Activated CD4-positive, alpha-beta T cell treated with anti-CD3 and anti-CD28 coated beads, Interleukin-2, Interleukin-4, amounts not matched to agents 100 ng/mL and 50 ng/mL, durations not matched to agents 16 hours and 8 hours (primary cell): ENCODE measurements at places on chromosomes 1 and 21.

- DNase-seq, result no peak
Observed at GRCh38 chr1:153001382-153001781, at the start of gene SPRR3. Gene SPRR3 (plus strand): TSS chr1:153001749. CDS start chr1:153003021, 1,272 bp downstream.

- DNase-seq, result no peak
Observed at GRCh38 chr1:147769106-147769505, 8.7 kb upstream of the GJA5 start.

GRCh38 chr1:206503591-206504362 lies 3.6 kb upstream of the RASSF5 start:
- DNase-seq, result peak; percentile 85

DNA sequence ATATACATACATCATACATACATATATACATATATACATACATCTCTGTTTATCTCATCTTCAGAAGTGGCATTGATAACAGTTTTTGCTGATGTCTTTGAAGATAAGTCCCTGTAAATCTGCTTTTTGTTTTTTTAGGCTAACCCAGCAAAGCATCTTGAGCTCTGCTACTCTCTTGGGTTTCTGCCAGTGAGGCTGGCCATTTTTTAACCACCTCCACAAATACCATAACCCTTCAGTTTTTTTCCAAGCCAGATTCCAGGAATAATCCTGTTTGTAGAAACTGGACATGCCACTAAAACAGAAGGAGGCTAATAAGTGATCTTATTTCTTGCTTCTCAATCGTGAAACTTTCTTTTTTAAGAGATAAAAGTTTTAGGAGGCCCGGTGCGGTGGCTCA lies 21.6 kb downstream of the SDHC start:
- DNase-seq, result no peak

DNA sequence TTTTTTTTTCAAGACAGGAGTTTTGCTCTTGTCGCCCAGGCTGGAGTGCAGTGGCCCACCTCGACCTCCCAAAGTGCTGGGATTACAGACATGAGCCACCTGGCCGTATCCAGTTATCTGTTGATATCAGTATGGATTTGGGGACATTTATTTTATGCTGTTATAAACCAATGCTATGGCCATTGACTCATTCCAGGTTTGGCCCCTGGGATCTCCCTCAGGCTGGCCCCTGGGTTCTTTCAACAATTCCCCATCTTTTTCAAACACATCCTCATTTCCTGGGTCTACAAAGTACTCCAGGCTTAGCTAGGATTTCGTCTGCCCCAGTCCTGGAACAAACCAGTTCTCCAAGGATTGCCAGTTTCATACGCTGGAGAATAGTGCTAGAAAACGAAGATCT lies 44.1 kb downstream of the WDR4 start:
- no peak for DNase-seq

DNA sequence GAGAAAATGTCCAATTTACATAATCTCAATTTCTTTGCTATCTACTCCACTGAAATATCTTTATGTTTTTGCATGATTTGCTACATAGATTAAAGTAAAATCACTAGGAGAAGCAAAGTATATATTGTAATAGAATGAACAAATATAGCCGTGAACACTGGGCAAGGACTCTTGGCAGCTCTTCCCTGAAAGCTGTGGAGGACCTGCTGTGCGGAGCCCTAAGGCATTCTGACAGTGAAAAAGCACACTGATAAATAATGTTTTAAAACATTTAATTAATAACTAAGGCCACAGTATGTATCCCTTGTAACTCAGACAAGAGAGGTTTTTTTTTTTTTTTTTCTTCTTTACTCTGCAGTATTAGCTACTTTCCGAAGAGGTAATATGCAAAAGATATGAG lies 256.1 kb upstream of the DPYD start:
- no peak for DNase-seq

DNA sequence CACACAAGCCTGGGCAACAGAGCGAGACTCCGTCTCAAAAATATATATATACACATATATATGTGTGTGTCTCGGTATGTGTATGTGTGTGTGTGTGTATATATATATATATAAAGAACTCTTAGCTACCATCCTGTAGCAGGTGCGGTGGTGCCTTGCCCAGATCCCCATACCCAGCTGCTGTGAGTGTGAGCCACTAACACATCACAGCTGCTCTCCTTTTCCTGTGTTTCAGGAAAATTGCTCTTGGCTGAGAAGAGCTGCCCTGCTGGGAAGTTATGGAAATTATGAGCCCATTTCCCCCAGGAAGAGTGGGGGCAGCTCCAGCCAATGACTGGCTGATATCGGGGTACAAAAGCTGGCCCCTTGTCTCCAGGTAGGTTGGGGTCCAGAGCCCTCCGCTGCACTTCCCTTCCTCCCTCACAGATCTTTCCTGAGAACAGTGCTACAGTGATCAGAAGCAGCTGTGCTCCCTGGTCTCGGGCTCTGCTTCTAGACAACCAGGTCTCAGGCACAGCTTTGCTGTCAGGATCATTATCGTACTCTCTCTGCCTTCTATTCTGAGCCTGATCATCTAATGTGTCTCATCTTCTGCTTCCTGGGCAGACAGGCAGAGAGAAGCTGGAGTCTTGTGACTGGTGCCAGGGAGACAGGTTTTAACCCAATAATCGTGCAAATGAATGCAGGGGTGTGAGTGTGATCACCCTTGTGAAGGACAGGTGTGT lies 109.6 kb upstream of the ZNF678 start:
- DNase-seq, result no peak

DNA sequence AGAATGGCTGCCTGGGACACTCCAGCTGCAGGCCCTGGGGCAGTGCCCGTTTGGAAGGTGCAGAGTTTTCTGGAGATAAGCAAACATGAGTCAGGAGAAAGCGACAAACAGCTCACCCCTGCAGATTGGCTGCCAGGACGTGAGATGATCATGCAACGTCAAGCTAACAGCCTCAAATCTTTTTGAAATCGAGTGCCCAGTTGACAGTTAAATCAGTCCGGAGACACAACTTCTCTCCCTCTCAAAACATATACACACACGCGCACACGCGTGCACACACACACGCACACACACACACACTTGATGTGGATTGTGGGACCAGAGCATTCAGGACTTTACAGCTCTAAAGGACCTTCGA lies 49.4 kb downstream of the TENT5C start:
- DNase-seq, result no peak
